CD4-positive, alpha-beta memory T cell (primary cell): ENCODE measurements at places on chromosomes 5 and 9. TPM values are rescaled to one million over a fixed set of nuclear protein-coding genes. Genes with fewer than 3 reads are reported as not detected.
A peak's percentile ranks its signal among the peaks of the same experiment; 100 is the strongest.

DNA sequence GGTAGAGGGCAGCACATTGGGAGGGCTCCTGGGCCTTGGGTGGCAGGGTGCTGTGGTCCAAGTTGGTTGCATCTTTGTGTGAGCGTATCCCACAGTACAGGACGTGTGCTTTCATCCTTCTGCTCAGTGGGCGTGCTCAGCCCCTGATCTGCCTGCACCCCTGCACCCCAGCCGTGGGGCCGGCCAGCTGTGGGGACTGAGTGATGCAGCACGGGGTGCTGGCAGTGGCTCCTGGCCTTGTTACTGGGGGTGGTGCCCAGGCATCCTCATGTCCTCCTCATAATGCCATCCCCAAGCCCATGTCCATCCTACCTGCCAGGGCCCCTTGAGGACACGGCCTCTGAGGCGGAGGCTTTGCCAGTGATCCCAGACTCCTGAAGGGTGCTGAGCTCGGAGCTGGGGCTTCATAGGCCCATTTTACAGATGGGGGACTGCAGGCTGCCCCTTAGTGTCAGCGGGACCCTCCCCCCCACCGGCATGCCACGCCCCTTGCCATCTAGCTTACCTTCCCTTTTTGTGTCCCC is 100.7 kb downstream of the PHF2 start:
- DNase-seq, result no peak

- DNase-seq, result no peak
Observed at GRCh38 chr5:1495525-1495897, 28.2 kb downstream of the LPCAT1 start.

DNA sequence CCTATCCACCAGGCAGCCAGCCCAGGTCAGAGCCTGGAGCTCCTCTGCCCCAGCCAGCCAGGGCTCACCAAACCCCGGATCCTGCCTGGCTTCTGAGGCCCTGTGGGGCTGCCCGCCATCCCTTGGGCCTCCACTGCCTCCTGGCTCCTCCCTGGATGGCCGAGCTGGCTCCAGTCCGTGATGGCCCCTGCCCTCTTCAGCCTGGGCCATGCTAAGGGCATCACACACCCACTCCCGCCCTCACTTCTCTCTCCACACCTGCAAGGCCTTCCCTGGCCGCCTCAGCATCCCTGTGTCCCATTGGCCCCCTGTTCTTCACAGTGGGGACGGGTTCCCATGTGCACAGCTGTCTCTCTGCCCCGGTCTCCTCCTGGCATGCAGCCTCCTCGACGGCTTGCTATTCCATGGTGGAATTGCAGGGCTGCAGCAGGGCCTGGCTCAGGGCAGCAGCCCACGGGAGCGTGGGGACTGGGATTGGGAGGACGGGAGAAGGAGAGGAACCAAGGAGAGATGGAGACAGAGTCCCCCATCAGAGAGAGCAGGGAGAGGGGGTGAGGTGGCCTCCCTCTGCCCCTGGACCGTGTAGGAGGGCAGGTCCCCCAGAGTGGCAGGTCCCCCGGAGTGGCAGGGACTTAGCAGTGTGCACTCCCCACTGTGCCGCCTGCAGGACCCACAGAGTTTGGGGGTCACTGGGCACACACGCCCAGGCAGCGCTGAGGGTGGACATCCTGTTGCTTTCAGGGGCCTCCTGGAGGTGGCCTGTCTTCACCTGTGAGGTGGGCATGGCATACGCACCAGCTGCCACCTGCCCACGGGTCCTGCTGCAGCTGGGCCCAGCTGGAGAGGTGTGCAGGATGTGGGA is 16.7 kb upstream of the RNU6ATAC start:
- no peak for DNase-seq

DNA sequence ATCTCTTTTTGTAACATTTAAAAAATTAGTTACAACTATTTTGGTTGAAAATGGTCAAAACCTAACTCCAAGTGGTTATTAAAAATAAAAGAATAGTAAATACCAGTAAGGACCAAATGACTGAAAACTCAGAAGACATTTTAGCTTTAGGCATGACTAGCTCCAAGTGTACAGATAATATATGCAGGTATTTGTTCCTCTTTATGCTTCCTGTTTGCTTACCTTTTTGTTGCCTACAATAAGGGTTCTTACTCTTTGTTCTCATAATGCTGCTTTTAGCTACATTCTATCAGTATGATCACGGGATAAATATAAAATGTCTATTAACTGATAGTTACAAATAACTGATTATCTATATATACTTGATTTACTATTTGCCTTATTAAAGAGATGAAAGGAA is 259.6 kb downstream of the CDH12 start:
- DNase-seq, result no peak

GRCh38 chr5:96743065-96743768 is 64.5 kb downstream of the ERAP1 start:
- DNase-seq, result no peak

GRCh38 chr9:38281196-38281595 is 111.3 kb upstream of the ALDH1B1 start:
- DNase-seq, result no peak

- peak; percentile 82 for DNase-seq
Observed at GRCh38 chr5:150656191-150657132, 4.6 kb upstream of the MYOZ3 start.

DNA sequence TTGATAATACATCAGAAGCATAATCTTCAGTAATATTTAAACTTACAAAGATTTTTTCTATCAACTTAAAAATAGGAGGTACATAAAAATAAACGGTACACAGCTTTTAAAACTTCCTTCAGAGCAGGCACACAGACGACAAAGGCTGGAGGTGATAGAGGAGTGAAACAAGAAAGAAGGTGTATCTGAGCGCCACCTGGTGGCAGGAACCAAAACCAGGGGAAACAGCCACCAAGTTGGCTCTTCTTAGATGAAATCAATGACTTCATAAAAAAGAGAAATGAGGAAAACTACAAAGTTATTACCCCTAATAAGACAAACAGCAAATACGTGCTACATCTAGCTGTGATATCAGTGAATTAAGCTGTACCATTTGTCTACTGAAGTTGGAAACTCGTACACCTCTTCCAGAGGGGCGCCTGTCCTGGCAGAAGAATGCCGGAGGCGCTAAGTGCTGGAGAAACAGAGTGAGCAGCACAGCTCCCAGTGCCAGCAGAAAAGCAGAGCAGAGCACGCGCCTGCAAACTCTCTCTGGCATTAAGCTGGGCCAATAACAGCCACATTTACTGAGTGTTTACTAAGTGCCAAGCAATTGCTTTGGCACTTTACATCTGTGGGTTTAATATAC is 85.9 kb downstream of the SETX start:
- peak; percentile 59 for DNase-seq

DNA sequence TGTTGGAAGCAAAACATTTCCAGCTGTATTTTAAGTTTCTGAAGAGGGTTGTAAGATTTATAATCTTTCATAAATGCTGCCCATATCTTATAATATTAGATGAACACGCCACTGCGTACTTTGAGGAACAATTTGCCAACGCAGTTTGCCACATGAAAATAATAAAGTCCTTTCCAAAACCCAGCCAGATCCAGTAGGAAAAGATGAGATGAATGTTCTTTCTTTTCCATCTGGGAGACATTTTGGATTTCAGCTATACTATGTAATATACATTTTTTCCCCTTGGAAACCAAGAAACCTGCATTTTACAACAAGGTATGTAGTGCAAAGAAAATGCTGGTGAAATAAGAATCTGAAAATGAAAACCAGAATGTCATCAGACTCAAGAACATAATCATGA is 125.4 kb downstream of the NFIB start:
- DNase-seq, result no peak

DNA sequence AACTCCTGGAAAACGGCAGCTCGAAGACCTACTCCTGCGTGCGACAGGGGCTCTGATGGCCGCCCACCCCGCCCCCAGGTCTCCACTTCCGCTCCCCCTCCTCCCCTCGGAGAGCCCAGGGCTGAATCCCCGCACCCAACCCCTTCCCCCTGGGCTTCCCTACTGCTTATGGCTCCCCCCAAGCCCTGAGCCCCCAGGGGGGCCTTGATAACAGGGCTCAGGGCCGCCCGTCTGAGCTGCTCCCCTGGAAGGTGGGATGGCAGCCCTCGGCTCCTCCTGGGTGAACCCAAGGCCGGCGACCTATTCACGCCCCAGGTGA is 30.4 kb downstream of the GLT6D1 start:
- no peak for DNase-seq

- no peak for DNase-seq
Observed at GRCh38 chr5:41334758-41335157, 121.4 kb upstream of the C6 start.

GRCh38 chr9:87650611-87651295 is 75.2 kb upstream of the CTSL start:
- DNase-seq, result no peak

GRCh38 chr5:140338336-140338735 is 8.1 kb downstream of the HBEGF start:
- DNase-seq, result no peak

GRCh38 chr5:80835128-80835527 is 125.0 kb upstream of the RASGRF2 start:
- no peak for DNase-seq

DNA sequence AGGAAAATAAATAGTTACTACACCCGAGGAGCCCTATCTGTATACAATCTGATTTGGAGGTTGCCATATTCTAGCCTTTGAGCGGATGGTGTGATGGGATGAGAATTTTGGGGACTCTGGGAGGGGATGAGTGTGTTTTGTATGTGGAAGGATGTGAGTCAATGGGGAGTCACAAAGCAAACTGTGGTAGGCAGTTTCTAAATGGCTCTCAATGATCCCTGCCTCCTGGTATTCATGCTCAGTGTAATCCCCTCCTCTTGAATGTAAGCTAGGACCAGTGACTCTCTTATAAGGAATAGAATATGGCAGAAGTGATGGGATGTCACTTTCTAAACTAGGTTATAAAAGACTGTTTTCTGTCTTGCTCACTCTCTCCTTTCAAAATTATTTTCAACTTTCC is 205.7 kb upstream of the RIOK2 start:
- DNase-seq, result no peak

GRCh38 chr5:8788246-8788645 is 757.6 kb downstream of the SEMA5A start:
- DNase-seq, result no peak

DNA sequence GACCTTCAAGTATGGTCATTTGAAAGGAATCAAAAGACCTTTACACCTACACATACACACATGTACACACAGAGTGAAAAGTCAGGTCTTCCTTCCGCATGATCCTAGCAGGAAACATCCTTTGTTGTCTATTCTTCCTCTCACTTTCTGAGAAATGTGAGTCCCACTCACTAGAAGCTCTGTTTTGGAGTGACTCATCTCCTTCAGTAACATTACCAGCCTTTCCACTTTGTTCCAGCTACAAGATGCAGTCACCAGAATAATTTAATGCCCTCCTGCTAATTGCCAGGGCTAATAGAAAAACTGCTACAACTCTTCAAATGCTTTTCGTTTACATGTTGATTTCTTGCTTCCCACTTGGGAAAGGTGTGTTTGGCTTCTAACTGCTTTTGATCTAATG is 417.3 kb downstream of the RASEF start:
- no peak for DNase-seq

DNA sequence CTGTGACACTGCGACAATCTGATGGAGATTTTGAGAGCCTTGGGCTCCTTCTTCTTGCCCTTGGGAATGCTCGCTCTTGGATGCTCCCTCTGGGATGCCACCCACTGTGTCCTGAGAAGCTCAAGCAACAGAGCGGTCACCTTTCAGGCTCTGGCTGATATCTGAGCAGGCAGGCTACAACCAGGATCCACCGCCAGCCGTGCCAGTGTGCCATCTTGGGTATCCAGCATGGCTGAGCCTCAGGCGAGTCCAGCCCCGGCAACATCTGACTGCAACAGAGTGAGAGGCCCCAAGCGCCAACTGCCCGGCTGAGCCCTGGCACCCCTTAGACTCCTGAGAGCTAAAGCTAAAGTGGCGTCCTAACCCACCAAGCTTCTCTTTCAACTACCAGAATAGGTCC is 202.1 kb downstream of the IRX2 start:
- DNase-seq, result no peak

DNA sequence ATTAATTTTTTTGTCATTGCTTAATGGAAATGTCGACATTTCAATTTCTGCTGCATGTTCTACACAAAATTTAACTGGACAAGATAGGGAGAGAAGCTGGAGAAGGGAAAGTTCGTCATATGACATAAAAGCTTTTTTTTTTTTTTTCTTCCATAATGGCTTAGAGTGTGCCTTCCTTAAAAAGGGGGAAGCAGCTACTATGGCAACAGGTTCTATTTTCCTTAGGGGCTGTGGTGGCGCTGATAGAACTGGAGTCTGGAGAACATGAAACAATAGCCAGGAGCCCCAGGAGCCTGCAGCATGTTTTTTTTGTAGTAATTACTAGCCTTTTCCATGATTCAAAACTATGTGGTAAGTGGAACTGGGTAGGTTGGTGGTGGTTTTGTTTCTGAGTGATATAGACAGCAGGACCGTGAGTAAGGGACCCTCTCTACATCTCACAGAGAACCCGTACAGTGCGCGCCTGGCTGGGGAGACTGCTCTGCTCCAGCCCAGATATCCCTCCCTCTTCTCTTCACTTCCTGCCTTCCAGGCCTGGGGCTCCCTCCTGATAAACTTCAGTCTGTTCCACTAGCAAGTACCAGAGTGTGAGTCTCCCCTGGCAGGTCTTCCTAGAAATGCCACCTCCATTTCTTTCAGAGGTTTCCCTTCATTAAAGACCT is 301.6 kb downstream of the NR3C1 start:
- no peak for DNase-seq

DNA sequence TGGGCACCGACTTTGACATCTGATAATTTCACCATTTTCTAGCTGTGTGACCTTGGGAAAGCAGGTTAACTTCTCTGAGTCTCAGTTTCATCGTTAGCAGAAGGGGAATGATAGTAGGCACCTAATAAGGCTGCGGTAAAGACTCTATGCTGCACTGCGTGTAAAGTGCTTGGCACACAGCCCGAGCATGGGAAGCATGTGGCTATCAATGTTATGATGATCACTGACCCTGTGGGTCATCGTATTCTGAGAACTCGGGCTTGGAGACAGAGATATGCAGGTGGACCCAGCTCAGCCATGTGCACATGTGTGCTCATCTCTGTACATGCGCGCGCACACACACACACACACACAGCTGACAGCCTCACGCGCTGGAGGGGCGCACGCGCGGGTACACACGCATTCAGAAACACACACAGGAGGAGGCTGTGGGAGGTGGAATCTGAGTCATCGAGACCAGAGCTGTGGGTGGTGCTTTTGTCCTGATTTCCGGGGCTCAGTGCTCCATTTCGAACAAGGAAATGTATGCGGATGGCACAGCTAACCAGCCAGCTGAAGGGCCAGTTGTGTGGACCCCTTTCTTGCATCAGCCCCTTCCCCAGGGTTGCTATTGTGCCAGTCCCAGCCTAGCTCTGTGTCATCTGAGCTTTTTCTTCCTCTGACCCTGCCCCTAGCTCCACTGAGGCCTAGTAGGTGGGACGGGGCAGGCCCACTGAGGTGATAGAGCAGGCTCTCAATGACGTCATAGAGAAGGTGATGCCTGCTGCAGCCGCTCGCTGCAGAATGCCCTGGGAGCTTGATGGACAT is 11.1 kb upstream of the ARAP3 start:
- DNase-seq, result peak; percentile 76

The LRRTM2 gene
- not detected for total RNA-seq

The TRMO gene
- 59.5 TPM for total RNA-seq

The IL33 gene
- total RNA-seq, result not detected

The RIMOC1 gene
- total RNA-seq, result 33.7 TPM

The ORM2 gene
- not detected for total RNA-seq

The ZNF879 gene
- total RNA-seq, result 16.3 TPM

The PAX5 gene
- not detected for total RNA-seq

The MYMK gene
- total RNA-seq, result not detected

The PCDHGA9 gene
- 0.17 TPM for total RNA-seq

The GLE1 gene
- 31.1 TPM for total RNA-seq

The ABCA2 gene
- total RNA-seq, result 63.8 TPM

The STING1 gene
- total RNA-seq, result 144 TPM

The ADRA1B gene
- total RNA-seq, result not detected

The FGF18 gene
- 0.32 TPM for total RNA-seq

The SHOC1 gene
- total RNA-seq, result not detected

The TEK gene
- total RNA-seq, result not detected
